Smooth muscle cell of the brain vasculature (primary cell): ENCODE measurements at places on chromosomes 4 and X.

- DNase-seq: no peak
Observed at GRCh38 chr4:123288309-123289025, 108.1 kb upstream of the SPRY1 start.

DNA sequence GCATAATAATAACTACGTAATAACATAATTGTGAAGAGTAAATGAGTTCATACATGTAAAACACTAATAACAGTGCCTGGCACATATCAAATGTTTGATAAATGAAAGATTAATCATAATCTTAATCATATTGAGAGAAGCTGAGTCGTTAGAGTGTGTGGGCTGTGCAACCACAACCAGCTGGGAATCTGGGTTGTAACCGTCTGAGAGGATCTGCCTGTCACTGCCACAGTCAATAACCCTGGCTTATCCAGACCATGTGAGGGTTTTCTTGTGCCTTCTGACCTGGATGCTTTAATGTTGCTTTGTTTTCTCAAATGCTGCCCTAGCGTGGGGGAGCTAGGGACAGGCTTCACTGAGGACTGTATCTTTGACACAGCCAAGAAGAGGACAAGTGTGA, 73.9 kb downstream of the TRPC5 start:
- DNase-seq: no peak

- DNase-seq: no peak
Observed at GRCh38 chrX:15202454-15203177, 67.3 kb downstream of the ASB9 start.

DNA sequence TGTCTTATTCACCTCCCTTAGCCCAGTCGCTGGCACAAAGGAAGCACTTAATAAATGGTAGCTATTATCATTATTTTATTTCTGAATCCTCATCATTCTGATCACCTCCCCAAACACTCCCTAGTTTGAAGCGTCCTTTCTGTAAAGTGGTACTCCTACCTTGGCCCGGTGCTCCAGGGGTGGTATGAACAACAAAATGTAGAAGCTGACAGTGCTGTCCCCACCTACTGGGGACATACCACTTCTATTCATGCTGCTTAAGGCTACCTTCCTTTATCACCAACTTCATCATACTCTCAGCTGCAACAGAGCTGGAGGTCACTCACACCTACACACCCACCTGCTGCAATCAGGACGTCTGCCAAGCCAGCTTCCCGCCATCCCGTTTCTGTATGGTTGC, 40.8 kb upstream of the APLN start:
- DNase-seq: no peak

DNA sequence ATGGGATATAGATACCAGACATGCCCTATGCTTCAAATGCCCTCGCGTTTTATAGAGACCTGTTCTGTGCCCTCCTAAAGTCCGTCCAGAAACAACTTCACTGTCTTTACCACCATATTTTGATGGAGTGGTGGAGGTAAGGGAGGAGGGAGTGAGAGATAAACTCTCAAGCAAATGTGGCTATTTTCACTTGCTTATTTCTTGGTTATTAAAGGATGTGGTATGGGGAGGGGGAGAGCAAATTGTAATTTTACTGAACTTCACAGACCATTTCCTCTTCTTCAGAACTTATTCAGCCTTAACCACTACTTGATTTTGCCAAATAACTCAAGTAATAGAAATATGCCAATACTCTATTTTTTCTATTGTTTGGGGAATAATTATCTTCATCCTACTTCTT, 31.5 kb downstream of the GPR174 start:
- DNase-seq: no peak

GRCh38 chrX:108020631-108021030, 24.2 kb upstream of the VSIG1 start:
- no peak for DNase-seq

DNA sequence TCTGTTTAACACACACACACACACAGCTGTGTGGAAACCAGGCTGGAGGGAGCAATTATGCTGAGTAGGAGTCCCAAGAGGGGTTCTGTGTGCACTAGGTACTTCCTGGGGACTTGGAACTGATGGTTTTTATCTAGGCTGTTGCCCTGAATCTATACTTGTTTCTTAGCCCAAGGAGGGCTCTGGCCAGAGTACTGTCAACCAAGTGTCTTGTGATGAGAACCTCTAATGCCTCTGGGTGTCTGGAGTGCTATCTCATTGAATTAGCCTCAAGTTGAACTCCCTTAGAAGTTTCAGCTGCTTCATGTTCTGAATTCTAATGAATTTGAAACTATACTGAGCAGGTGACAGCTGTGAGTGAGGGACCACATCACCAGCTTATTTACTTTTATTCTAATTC, 16.6 kb downstream of the ARHGAP24 start:
- no peak for DNase-seq

GRCh38 chrX:13258725-13259124, 61.1 kb downstream of the ATXN3L start:
- no peak for DNase-seq

DNA sequence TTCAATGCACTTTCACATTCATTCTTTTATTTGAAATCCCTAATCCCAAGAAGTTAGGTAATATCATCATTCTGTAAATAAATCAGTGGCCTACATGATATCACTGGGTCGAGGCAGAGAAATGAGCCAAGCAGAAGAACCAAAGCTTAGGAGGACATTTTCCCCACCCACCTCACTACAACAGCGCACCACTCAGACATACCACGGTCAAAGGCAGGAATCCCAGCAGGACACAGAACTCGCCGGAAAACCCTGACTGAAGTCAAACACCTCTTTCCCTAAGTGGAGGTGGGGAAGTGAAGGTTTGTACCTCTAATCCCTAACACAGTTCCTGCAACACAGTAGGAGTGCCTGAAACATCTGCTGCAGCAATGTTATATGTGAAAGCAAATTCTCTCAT, 21.5 kb downstream of the RELL1 start:
- DNase-seq: no peak

- no peak for DNase-seq
Observed at GRCh38 chrX:25597551-25597950, 540.6 kb upstream of the MAGEB18 start.

GRCh38 chrX:44913656-44914531, 40.9 kb downstream of the KDM6A start:
- no peak for DNase-seq

DNA sequence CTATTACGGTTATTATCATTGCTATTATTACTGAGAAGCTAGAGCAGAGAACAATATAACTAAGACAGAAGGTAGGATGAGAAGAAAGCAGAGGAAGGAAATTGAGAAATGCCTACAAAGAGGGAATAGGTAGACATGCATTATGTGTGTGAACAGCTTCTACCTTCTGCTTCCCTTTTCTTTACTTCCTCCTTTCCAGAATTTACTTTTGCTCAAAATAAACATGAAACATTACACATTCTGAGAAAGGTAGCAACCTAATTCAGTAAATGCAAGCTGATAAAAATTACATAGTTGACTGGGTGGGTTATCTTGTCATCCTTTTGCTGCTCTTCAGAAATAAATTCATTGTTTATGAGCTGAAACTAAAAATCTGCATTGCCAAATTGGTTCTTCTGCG, 54.6 kb downstream of the AMOT start:
- no peak for DNase-seq

GRCh38 chr4:67765928-67766327, 11.7 kb upstream of the GNRHR start:
- DNase-seq: no peak

- no peak for DNase-seq
Observed at GRCh38 chrX:85375333-85375738, 4.1 kb downstream of the POF1B start.

GRCh38 chr4:752196-752861, 46.7 kb downstream of the PCGF3 start:
- DNase-seq: no peak

DNA sequence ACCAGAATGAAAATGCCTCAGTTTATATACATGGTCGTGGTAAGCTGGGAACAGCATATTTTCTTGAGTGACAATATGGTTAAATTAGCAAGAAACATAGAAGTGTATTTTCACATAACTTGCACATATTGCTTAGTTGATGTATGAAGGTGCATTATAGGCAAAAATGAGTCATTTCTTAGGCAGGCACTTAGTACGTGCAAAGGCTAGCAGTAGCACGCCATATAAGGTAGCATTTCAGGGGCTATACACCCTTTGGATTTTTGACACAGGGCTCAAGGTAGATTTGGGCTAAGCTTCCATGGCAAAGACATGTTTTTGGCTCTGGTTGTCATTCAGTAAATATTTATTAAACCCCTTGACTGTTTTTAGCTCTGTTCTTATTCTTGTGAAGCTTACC, 33.1 kb downstream of the PCDH7 start:
- DNase-seq: no peak

- no peak for DNase-seq
Observed at GRCh38 chr4:26806331-26806730, 54.3 kb upstream of the STIM2 start.

DNA sequence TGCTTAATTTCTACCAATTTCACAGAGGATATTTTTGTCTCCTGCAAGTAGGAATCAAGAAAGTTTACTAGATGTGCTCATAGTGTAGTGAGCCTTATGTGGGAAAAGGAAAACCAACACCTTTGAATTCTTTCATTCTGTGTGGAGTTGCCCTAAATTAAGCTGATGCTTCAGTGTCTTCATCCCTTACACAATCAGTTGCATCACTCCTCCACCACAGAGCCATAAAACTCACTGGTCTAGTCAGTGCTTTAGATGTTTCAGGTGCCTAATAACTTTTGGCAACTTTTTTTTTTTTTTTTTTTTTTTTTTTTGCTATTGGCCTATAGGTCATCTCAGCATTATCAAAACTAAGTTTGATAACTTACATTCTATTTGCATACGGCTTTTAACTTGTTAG, 41.5 kb downstream of the HHIP start:
- DNase-seq: no peak

GRCh38 chrX:20471483-20471882, 204.8 kb upstream of the RPS6KA3 start:
- DNase-seq: no peak

DNA sequence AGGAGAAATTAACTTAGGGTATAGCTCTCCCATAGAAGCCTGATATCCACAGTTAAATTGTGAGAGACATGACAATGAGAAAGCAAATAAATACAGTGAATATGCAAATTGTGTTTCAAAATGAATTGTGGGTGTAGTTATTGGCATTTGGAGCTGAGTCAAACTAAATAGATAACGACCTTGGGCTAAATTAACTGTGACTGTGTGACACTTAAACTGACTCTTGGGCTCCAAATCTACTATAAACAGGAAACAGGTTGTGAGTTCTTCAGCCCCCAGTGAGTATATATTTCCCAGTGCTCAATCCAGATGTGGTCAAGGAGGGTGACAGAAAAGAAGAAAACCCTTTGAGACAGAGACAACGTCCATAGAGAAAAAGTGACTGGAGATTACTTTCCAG, 11.3 kb upstream of the MAGEA10 start:
- DNase-seq: no peak

DNA sequence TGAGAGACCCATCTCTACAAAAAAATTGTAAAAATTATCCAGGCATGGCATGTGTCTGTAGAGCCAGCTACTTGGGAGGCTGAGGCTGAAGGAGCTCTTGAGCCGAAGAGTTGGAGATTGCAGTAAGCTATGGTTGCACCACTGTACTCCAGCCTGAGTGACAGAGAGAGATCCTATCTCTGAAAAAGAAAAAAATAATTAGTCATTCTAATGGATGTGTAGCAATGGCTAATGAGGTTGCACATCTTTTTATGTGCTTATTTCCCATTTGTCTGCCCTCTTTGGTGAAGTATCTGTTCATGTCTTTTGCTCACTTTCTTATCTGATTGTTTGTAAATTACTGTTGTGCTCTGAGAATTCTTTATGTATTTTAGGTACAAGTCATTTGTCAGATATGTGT, 19.0 kb upstream of the MAML3 start:
- DNase-seq: no peak

DNA sequence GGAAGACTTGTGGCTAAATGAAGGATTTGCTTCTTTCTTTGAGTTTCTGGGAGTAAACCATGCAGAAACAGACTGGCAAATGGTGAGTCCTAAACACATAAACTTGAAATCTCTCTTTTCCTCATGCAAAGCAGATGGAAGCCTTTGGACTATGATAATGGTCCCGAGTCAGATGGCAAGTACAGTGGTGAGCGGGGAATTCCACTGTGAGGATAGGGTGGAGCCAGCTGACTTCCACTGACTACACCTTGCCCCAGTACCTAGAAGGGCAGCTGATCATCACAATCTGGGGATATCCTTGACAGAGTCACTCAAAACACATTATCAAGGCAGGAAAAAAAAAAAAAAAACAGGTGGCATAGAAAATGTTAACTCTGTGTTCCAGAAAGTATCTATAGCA, 34.3 kb downstream of the ENPEP start:
- no peak for DNase-seq

GRCh38 chr4:75063433-75063832, 130.5 kb downstream of the PARM1 start:
- DNase-seq: no peak
